Astrocyte of the cerebellum (primary cell): ENCODE measurements at places on chromosomes 12 and 14.

DNA sequence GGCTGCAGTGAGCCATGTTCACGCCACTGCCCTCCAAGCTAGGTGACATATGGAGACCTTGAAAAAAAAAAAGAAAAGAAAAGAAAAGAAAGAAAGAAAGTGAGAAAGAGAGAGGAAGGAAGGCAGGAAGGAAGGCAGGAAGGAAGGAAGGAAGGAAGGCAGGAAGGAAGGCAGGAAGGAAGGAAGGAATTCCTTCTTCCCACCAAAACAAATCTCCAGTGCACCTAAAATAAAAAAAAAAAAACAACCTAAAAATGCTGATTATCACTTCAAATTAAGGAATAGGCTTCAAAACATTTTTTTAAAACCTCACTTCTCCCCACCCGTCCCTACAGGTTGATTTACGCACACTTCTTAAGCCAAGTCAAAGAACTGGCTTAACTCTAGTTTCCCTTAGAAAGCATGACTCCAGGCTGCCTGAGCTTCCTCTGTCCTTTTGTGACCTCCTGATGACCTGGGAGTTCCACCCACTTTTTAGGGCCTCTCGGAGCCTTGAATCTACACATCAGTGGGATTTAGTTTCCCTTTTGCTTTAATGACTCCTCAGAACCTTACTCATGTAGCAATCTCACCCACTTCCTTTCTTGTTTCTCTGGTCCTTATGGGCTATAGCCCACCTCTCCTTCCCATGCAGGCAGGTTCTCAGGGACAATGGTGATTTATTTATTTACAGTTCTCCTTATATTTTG, 18.6 kb downstream of the DUSP6 start:
- no peak for DNase-seq

- DNase-seq, result no peak
Measured at GRCh38 chr12:53217051-53217930, 10.2 kb upstream of the ITGB7 start.

DNA sequence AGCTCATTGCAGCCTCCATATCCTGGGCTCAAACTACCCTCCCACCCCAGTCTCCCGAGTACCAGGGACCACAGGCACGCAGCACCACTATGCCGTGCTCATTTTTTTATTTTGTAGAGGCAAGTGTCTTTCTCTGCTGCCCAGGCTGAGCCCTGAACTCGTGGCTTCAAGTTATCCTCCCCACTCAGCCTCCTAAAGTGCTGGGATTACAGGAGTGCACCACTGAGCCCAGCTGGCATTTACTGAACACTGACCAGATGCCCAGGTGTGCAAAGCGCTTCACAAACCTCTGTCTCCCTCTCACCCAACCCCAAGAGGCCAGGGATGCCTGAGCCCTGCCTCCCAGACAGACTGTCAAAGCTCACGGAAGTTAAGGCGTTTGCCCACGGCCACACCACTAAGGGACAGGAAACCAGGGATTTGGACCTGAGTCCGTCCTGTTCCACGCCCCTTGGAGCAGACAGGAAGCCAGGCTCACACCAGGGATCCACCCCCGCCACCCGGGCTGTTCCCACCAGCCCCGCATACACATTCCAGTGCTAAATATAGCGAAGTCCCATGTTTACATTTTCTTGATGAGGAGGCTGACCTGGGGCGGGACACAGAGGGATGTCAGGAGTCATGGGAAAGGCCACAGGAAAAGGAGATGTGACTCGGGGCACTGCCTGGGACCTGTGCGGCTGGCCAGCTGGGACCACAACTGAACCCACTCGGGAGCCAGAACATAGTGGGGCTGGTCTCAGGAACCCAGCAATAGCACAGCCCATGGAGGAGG, 51.2 kb downstream of the TESC start:
- DNase-seq, result no peak

DNA sequence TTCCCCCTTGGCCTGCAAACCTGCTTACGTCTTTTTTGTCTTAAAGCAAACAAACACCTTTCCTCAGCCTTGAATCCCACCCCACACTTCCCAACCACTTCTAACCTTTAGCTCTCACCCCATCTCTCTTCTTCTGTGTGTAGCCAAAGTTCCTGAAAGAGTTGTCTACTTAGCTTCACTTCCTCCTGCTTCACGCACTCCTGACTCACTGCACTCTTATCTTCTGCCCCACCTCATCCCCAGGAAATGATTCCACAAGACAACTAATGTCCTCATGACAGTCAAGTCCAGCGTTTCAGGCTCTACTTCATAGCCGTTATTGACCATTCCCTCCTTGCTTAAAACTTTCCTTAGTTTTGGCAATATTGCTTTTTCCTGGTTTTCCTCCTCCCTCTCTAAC, 22.4 kb downstream of the EIF2B2 start:
- no peak for DNase-seq

GRCh38 chr14:20667957-20668356, 16.4 kb upstream of the RNASE4 start:
- DNase-seq, result no peak

DNA sequence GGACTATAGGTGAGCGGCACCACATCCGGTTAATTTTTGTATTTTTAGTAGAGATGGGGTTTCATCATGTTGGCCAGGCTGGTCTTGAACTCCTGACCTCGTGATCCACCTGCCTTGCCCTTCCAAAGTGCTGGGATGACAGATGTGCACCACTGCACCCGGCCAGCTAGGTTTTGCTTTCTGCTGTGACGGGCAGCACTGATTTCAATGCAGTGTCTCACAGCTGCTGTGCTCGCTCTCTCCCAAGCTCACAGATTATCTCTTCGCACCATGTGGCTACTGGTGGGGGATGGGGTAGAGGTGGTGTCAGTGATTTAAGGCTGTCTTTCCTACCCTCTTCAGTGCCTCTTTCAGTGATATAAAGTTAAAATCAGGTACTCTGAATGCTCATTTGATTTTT, 909.1 kb downstream of the TRHDE start:
- DNase-seq, result no peak

- no peak for DNase-seq
Measured at GRCh38 chr14:60300019-60300418, 51.0 kb downstream of the PPM1A start.

DNA sequence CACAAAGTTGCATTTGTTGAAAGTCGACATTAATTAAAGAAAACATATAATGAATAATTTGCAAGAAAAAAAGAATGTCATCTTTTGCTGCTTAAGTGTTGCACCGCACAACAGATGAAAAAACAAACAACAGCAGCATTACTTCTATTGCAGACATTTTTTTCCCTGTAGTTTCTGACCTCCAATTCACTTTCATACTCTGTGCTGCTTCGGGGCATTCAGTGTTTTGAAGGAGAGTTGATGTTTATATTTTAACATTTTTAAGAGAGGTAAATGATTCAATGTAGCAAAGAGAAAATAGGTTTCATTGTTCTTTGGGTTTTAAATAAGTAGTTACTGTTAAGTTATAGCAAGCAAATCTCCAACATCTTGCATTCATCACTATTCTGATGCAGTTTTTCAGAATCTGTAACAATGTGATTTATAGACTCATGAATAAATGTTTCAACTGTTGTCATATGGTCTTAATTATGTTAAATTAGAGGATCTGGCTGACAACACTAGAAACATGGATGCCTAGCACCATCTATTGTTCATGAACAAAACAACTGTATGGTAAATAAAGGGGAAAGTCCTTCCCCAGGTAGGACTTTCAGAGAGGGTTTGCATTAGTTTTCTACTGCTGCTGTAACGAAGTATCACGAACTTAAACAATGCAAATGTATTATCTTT, 168.1 kb downstream of the BCAT1 start:
- DNase-seq, result peak; percentile 13

- DNase-seq, result no peak
Measured at GRCh38 chr14:37170237-37170636, 2.2 kb downstream of the SLC25A21 start.

DNA sequence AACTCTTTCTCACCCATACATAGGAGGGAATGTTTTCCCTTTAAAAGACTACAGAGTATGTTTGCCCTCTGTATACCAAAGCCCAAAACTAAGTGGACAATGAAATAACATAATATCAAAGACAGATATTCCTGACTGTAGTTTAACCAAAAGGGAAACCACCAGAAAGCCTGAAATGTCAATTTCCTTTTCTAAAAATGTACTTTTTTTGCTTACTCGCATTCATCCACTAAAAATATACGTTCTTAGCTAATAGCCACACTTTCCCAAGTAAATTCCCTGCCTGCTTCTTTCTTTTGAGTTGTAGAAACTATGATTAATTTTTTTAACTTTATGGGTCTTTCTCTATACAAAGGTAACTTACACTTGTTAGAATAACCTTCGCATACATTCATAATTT, 280.2 kb downstream of the PDZRN4 start:
- no peak for DNase-seq

DNA sequence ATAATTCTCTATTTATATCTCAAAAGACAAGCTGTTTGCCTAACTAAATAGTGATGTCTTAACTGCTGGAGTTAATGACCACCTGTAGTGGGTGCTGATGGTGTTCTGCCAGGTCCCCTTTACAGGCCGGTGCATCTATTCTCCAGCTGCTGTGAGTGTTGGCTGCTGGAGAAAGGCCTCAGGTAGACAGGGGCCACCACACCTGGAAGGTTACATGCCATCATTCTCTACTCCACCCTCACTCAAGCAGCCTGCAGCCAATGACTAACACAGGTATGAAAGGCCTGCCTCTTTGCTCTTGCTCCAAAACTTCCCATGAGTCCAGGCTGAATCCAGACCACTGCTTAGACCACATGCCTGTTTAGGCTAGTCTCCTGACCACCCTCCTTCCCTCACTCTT, 73.9 kb downstream of the RPS6KA5 start:
- no peak for DNase-seq

DNA sequence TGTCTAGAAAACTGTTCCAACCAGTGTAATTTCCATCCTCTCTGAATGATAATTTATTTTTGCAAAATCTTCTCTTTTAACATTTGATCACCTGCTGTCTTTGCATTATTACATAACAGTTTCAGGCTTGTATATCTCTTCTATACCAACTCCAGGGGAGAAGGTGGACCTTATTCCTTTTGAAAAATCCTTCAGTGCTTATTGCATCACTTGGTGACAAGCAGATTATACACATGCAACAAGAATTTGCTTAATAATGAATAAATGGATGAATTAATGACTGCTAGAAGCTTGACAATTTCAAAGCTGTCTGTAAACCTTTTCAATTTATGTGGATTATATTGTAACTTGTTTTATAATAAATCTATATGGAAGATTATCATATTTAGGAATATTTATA, 37.3 kb upstream of the C12orf75 start:
- DNase-seq, result no peak

DNA sequence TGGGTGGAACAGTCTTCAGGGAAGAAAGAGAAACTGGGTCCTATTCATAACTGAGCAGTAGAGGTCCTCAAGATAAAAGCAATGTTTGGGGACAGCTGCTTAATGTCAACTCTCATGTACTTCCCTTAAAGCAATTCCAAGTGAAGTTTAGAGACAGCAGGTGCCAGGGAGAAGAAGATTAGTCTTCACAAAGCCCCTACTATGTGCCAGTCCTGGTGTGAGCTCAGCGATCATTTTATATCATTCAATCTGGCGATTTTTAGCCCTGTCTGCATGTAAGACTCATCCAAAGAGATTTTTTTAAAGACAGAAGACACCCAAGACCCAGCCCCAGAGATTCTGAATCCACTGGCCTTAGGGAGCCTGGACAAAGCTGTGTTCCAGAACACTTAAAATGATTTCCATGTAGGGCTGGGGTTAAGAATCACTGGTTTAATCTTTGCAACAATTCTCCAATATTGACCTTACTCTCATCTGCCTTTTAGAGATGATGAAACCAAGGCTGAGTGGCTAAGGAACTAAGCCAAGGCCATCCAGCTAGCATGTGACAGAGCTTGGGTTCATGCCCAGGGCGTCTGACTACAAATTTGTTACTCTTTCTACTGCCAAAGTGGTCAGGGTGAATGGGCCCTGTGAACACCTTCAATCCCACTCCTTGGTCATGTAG, 404.5 kb upstream of the TBX3 start:
- no peak for DNase-seq

DNA sequence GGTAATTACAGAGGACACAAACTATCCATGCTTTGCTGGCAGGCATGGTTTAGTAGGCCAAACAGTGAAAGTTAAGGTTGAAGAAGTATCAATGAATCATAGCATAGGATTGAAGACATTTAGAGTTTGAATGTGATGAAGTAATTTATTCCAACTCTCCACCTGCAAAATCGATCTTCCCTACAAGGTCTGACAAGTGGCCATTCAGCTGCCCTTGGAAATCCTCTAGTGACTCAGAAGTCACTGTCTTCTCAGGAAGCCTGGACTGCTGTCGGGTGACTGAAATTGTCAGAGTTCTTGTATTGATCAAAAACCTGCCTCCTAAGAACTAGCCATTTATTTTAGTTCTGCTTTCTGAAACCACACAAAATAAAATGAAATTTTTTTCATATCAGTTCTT, 17.7 kb upstream of the STXBP6 start:
- no peak for DNase-seq

DNA sequence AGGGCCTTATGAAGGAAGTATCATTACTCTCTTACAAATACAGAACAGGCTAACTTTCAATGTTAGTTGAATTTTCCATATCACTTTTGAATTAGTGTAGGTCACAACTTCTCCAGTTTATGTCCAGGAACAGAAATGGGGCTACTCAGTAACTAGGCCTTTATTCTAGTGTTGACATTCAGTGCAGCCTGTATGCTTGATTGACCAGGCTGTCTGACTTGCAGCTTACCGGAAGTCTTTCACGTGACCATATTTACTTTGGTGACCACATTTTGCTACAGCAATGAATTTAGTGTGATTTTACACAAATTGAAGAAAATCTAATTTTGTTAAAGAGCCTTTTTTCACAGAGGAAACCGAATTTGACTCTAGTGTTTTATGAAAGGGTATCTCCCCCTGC, 12.4 kb downstream of the MTERF2 start:
- no peak for DNase-seq

DNA sequence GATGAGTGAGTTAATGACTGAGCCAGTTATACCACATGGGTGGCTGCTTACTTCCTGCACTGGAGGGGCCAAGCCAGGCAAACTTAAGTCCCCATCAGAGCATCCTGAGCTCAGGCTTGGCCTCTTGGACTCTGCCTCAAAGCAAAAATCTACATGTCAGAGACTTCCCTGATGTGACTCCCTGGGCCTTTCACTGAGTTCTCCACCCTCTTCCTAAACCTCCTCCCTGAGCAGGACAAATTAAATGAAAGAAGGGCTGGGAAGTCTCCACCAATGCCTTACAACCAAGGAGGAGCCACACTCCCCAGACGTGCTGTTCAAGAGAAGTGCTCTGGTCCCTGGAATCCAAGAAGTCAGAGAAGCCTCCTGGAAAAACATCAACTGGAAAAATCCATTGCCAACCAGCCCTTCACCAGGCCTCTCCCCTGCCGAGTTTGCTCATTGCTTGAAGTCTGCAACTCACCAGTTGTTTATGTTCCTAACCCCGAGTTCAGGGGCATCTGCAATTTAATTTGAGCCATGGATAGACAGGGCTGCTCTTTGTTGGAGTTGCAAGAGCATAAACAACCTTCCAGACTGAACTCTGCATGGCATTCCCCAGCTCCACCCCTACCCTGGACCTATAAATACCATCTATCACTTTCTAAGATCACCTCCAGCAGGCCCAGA, 160.5 kb downstream of the ANO2 start:
- DNase-seq, result no peak

DNA sequence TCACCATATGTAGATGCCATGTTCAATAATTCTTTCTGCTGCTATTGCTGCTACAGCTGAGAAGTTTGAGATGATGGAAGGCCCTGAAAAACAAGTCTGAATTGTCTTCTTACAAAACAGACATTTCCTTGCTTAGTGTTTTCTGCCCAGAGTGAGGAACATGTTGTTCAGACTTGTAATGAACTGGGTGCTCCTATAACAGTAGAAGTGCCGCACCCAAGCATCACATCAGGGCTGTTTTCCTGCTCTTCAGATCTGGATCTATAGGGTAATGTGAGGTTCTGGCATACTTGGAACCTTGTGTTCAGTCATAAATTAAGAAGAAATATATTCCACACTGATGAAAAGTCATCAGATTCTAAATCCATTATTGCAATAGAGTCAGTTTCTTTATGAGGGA, 171.9 kb upstream of the DIO2 start:
- no peak for DNase-seq
